ENCODE measurements at places on chromosomes 12 and 14.

GRCh38 chr12:106753526-106753925 is 21.0 kb upstream of the RIC8B start:
- DNase-seq, result no peak

DNA sequence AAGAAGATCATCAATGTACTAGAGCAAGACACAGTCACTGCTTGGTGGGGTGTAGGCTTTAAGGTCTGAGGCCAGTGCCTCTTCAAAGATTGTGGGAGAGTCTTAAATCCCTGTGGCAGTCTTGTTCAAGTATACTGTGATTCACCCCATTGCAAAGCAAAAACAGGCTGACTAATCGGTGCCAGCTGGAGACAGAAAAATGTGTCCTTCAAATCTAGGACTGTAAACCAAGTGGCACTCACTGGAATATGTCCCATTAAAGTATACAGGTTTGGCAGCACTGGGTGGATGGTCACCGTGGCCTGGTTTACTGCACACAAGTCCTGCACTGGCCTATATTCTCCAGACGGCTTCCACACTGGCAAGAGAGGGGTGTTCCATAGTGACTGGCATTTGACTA is 1315.3 kb downstream of the TMEM121 start:
- DNase-seq, result peak; percentile 22

DNA sequence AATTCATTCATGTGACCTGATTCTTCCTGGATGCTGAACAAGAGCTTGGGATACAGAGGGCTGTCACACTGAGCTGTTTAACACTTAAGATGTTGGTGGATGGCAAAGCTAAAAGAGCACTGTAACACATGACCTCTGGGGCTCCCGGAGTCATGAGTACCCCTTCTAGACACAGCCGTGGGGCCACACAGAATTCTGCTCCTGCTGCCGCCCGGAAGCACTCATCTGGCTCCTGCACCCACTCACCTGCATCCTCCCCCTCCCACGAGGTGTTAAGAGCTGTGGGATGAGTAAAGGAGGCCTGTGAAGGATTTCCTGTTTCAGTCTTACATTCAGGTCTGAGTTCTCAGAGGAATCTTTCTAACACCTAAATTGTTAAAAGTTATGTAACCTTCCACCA is 78.0 kb upstream of the SSTR1 start:
- DNase-seq, result no peak

GRCh38 chr14:89771251-89771650 is 183.3 kb downstream of the EFCAB11 start:
- DNase-seq, result no peak

- DNase-seq, result no peak
These were observed 88.1 kb upstream of the MANSC4 start for GRCh38 chr12:27868139-27868538.

- no peak for DNase-seq
These were observed 444.5 kb upstream of the FAR2 start for GRCh38 chr12:28704477-28705169.

- no peak for DNase-seq
These were observed 121.9 kb downstream of the ITPR2 start for GRCh38 chr12:26711072-26711471.

DNA sequence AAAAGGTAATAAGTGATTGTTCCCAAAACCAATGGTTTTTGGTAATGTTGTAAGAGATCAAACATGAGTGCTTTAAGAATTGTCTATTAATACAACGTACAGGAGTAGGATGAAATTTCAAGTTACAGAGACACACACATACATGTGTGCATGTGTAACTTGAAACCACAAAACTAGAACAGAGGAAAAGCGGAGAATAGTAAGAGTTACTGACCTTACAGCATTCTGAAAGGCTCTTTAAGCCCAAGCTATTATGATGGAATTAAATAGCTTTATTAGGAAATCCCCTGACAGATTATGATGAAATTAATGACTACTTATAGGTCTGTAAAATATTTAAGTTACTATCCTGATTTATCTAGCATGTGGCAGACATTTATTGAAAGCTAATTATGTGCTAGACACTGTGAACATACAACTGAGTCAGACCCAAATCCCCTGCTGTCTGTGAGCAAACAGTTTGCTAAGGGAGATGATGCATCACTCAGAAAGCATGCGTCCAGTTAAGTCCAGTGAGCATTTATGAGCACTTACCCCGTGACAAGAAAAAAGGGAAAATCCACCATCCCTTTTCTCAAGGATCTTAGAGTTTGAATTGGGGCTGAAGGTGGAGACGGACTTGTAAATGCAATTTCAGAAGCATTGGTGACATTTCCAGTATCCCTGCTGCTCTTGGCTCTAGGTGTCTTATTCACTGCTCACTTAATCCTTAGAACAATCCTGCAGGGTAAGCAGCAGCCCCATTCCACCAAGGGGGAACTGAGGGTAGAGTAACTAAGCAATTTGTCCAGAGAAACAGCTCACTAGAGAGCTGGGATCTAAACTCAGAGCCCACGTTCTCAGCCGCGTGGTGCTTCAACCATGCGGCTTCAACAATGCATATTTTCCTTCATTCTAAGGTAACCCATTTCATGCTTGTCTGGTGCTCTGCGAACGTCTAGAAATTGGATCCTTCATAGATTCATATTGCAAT is 117.4 kb downstream of the EML1 start:
- peak; percentile 60 for DNase-seq

DNA sequence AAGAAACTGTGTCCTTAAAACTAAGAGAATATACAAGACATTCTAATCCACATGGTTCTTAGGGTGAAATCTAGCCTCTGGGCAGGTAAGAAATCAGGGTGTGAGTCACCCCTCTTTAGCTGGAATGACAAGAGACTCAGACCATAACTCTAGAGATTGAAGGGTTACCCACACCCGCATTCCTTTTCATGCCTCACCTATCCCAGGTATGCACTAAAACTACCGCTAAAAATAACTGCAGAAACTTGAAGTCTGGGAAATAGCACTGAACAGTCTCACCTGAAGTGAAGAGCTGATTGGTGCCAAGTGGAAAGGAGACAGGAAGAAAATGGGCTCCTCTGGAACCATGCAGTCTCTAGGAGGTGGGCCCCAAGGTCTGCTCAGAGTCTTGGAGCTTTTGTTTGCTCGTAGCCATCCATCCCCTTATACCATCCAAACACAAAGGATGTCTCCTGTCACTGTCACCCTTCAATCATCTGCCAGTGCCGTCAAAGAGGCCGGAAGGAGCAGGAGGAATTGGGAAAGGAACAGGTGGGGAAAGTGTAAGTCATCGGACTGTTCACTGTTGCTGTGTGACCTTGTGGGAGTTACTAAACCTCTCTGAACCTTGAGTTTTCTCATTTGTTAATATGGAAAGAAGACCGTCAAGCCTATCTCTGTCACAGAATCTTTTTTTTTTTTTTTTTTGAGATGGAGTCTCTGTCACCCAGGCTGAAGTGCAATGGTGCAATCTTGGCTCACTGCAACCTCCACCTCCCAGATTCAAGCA is 22.4 kb downstream of the DDX47 start:
- DNase-seq, result peak; percentile 83

- DNase-seq, result no peak
These were observed 63.3 kb downstream of the RASSF3 start for GRCh38 chr12:64673490-64674169.

DNA sequence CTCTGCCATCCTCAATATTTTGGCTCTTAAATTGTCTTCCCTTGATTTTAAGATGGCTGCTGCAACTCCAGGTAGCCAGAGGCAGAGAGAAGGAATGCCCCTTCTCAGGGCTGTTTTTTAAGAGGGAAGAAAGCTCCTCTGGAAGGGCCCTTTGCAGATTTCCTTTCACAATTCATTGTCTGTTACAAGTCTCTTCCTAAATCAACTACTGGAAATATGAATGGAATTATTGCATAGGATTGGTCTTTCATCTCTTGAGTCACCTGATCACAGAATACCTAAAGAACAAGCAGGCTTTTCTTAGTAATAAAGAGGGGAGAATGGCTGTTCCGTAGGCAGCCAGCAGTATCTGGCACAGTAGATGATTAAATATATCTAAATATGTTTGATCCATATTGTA is 118.5 kb downstream of the ANO6 start:
- no peak for DNase-seq

GRCh38 chr14:95496111-95496681 is 20.3 kb downstream of the SYNE3 start:
- DNase-seq, result no peak

DNA sequence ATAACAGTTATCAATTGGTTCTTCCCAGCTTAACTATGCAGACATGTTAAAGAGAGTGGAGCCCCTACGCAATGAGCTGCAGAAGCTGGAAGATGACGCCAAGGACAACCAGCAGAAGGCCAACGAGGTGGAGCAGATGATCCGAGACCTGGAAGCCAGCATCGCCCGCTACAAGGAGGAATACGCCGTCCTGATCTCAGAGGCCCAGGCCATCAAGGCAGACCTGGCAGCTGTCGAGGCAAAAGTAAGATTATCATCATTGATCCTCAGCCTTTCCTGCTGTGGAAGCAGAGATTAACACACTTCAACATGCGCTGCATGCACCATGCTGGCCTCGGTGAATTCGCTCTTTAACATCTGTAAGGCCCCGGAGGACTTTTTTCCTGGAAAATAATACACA is 53.6 kb downstream of the HSP90AA1 start:
- DNase-seq, result no peak

- no peak for DNase-seq
These were observed 13.3 kb downstream of the INF2 start for GRCh38 chr14:104702673-104703072.

GRCh38 chr12:121717041-121717699 is 4.6 kb downstream of the TMEM120B start:
- peak; percentile 25 for DNase-seq

DNA sequence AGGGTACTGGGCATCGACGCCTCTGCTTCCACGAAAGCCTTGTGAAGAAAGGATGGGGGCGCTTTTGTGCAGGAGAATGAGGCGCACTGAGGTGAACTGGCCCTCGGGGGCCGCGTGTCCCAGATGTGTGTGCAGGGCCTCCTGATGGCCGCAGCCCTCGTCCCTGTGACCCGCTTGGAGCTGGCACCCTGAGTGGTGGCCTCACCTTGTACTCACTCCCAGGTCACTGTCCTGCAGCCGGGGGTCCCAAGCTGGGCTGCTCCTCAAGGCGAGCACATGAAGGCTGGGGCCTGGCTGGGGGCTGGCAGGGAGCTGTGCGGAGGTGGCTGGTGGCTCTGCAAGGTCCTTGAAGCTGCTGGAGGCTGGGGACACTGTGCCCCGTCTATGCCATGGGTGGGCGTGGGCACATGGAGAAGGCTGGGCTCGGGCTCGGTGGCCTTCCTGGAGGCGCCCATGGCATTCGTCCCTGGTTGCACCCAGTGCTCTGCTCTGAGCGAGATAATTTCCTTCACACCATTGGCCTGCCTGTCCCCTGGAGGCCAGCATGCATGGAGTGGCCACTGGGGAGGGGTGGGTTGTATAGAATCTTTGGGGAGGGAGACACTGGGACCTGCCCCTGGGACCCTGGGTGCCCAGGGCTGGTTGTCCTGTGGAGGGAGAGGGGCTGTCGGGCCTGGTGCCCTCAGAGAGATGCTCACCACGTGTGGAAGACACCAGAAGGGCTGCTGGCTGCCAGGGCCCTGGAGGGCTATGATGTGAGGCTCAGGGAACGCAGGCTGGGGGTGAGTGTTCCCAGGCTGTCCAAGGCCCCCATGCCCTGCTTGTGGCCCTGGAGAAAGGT is 79.3 kb downstream of the TMEM121 start:
- DNase-seq, result no peak

DNA sequence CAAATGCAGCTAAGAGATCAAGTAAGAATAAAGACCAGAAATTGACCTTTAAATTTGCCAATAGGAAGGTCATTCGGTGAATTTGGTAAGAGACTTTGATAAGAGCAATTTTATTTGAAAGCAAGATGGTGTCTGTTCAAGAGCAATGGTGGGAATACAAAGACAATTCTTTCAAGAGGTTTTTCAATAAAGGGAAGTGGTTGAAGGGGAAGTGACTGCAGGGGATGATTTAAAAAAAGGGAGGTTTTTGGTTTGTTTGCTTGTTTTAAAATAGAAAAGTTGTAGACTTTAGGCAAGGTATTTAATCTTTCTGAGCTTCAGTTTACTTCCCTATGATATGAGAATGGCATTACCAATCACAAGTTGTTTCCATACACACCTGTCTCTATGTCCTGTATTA is 4.3 kb upstream of the APPL2 start:
- no peak for DNase-seq

DNA sequence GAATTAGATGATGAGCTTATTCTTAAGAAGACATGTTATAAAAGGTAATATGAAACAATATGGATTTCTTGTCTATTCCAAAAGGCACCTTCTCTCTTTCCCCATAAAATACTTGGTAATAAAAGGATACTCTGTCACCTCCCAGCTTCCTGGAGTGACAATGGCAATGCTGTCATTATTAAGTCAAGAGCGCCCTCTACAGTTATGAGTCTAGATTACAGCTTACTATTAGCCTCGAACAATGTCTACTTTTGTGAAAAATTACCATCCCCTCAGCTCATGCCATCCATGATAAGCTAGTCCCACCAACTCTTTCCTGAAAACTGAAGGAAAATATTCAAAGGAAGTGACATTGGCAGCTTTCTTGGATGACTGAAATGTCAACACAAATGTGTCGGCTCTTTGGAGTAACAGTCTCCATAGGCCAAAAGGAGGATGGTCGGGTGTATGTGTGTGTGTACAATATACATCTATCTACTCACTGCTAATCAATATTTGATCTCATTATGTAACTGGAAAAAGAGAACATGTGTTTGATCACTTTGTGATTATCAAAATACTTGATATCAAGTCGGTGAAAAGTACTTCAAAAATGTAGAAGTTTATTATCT is 48.7 kb upstream of the CDKN3 start:
- peak; percentile 58 for DNase-seq

DNA sequence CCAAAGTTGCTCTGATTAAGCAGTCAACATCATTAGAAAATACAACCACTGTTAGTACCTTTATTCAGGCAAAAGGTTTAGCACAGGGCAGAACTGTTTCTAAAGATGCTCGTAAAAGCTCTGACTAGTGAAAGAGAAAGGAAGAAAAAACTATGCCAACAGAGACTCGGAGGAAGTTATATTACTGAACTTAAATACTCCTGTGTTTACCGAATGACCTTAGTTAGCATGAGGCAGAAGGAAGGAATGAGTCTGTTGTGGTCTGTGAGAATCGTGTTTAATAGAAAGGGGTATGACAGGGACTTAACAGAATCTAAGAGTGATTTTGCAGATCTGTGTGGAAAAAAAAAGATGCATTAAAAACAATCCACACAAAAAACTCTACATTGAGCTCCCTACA is 84.1 kb upstream of the OVCH1 start:
- DNase-seq, result no peak

GRCh38 chr14:52042371-52043289 is 26.2 kb downstream of the NID2 start:
- no peak for DNase-seq

- DNase-seq, result peak; percentile 89
These were observed at the start of gene PDE3A for GRCh38 chr12:20368114-20368650. Gene PDE3A (plus strand): TSS chr12:20368537. CDS start chr12:20369285, 748 bp downstream.

DNA sequence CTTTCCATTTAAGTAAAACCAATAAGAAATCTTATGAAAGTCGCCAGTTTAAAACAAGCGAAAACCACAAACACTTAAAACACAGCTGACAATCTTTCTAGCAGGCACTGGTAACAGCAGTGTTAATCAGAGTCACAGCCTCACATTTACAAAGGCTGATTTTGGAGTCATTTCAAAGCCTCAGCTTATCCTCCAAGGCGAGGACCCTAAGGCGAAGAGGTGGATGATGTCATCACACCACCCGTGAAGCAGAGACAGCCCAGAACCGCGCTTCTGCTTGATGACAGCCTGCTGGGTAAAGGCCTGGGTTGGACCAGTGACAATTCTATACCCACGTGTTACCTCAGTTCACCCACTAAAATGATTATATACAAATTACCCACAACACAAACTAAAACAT is 10.1 kb downstream of the GOLGA3 start:
- DNase-seq, result no peak
